ENCODE measurements at places on chromosomes 5 and 9.

DNA sequence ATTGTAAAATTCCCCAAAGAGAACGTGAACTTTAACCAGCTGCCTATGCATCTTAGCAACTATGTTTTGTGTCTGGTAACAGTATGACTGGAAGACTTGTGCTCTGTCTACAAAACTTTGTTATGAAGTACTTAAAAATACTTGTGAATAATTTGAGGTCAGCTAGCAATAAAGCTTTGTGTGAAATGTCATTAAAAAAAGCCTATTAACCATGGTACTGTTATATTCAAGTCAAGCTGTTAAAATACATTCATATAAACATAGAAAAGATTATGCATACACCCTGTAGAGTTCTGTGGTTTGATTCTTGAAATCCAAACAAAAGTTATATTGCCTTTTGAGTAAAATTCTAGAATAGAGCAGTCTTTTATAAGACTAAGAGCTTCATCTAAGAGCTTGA lies 60.1 kb downstream of the VCAN start:
- no peak for DNase-seq

DNA sequence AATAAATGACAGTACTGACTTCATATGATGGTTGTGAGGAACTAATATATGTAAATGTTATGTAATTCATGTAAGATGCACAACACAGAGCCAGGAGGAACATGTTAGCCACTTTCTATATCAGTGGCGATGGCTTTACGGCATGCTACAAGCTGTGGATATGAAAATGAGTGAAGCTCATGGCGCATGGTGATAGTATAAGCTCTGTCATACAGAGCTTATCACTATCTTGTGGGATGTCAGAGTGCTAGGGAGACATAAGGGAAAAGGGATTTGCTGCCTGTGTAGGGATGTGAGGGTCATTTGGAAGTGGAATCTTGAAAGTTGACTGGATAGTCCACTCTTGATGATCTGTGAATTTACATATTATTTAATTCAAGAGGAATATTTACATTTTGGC lies 13.6 kb downstream of the CPEB4 start:
- no peak for DNase-seq

GRCh38 chr5:5195128-5195918 lies 55.2 kb downstream of the ADAMTS16 start:
- DNase-seq = no peak

- DNase-seq = no peak
Observed at GRCh38 chr5:124741711-124742496, 4.5 kb downstream of the ZNF608 start.

GRCh38 chr5:73419117-73419464 lies 29.5 kb downstream of the FOXD1 start:
- DNase-seq = no peak

- DNase-seq = no peak
Observed at GRCh38 chr5:179227229-179227579, 118.1 kb downstream of the ADAMTS2 start.

DNA sequence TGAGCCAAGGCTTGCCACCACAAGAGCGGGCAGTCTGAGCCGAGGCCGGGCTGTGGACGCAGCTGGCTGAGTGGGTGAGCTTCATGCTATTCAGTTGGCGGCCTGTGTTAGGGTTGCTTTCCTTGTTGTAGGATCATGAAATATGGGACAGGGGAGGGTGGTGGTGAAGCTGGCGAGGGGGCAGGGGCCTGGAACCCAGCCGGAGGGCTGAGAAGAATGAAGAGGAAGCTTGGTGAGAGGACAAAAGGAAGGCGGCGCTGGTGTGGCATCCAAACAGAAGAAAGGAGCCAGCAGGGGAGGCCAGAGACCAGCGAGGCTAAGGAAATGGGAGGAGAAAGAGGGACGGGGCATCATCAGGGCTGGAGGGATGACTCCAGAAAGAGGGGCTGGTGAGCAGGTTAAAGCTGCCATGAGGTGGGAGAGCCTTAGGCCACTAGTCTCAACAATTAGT lies 18.3 kb downstream of the RALGPS1 start:
- DNase-seq = no peak

- no peak for DNase-seq
Observed at GRCh38 chr5:135176991-135177390, 143.0 kb upstream of the PITX1 start.

- DNase-seq = no peak
Observed at GRCh38 chr5:82982846-82983245, 94.3 kb downstream of the TMEM167A start.

- no peak for DNase-seq
Observed at GRCh38 chr5:96714450-96714849, 52.3 kb downstream of the CAST start.

- no peak for DNase-seq
Observed at GRCh38 chr5:130436430-130436829, 532.2 kb downstream of the CHSY3 start.

- DNase-seq = no peak
Observed at GRCh38 chr9:126617823-126618165, 4.1 kb downstream of the LMX1B start.

GRCh38 chr5:22111320-22111719 lies 741.8 kb downstream of the CDH12 start:
- DNase-seq = no peak

- DNase-seq = no peak
Observed at GRCh38 chr5:77563475-77563874, 71.4 kb upstream of the WDR41 start.

- DNase-seq = no peak
Observed at GRCh38 chr5:128462330-128462729, 75.7 kb downstream of the FBN2 start.

Measured in stimulated activated CD8-positive, alpha-beta memory T cell treated with anti-CD3 and anti-CD28 coated beads, Interleukin-15, amount 100 ng/mL, for 24 hours (primary cell).